ENCODE measurements at places on chromosomes 2 and 18. TPM values are rescaled to one million over a fixed set of nuclear protein-coding genes. Genes with fewer than 3 reads are reported as not detected.
A peak's percentile ranks its signal among the peaks of the same experiment; 100 is the strongest.

DNA sequence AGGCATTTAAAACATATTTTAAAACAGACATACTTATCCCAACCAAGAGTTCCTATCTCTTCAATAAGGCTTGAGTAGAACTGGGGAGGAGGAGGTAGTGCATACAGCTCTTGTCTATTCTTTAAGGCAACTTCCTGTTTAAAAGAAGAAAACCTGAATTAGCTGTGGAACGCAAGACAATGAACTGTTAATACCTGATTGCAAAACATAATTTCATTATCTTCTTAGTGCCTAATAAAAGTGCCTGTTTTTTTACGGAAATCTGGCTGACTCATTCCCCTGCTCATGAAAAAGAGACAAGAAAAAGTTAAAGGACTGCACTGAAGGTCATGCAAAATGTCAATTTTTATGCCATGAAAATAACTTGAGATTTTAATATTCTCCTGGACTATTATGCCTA, 19.2 kb downstream of the FANCL start:
- no peak for DNase-seq

DNA sequence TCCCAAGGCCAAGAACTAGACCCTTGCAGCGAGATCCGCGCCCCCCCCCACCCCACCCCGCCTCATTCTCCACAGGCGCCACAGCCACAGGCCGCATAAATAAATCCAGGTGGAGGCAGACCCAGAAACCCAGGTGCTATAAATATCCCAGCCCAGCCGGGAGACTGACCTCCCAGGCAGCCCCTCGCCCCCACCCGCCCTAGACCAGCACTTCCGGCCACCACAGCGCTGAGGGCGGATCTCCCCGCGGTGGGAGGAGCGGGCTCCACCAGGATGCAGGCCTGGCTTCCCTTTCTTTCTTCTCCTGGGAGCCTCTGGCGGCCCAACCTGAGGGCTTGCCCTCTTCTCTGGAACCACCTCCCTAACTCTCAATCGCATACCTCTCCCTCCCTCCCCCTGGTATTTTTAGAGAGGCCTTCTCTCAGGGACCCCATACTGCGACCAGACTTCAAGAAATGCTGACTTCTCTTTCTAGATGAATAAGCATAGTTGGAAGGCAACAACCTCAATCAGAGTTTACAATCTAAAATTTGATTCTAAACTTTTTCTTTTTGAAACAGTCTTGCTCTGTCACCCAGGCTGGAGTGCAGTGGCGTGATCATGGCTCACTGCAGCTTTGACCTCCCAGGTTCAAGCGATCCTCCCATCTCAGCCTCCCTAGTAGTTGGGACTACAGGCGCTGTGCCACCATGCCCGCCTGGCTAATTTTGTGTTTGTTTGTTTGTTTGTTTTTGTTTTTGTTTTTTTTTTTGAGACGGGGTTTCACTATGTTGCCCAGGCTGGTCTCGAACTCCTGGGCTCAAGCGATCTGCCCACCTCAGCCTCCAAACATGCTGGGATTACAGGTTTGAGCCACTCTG, 55.0 kb downstream of the PKDCC start:
- DNase-seq, result peak; percentile 86

- no peak for DNase-seq
Observed at GRCh38 chr2:19754907-19755306, 146.9 kb downstream of the TTC32 start.

SERPINB7 gene
- total RNA-seq, result not detected

GBX2 gene
- not detected for total RNA-seq

Data from right cardiac atrium (tissue), 5 donors.